H9 (cell line): ENCODE measurements at places on chromosomes 3 and 15.

DNA sequence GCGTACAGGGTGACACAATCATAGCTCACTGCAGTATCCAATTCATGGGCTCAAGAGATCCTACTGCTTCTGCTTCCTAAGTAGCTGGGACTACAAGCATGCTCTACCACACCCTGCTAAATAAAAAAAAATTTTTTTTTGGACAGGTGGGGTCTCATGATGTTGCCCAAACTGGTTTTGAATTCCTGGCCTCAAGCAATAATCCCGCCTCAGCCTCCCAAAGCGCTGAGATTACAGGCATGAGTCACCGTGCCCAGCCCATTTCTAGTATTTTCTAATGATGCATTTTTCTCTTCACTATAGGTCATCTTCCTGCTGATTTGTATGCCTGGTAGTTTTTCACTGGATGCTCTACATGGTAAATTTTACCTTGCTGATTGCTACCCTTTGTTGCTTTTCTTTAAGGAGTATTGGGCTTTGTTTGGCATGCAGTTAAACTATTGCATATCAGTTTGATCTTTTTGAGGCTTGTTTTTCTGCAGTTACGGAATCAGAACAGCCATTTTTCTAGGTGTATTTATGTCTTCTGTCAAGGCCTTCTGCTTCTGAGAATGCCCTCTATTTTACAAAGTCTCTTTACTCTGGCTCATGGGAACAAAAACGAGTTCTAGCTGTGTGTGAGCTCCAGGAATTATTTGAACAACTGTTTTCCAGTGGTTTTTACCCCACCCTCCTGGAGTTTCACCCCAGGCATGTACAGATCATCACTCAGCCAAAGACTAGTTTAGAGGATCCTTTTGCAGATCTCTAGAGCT lies 14.2 kb upstream of the NPTN start:
- DNase-seq: no peak

GRCh38 chr15:74833376-74834107 lies 7.1 kb downstream of the CPLX3 start:
- DNase-seq: no peak

GRCh38 chr15:92932946-92933649 lies 33.0 kb downstream of the CHD2 start:
- DNase-seq: no peak

GRCh38 chr3:161148832-161149475 lies 43.8 kb upstream of the B3GALNT1 start:
- no peak for DNase-seq

GRCh38 chr3:78368636-78369345 lies 1328.9 kb downstream of the ROBO2 start:
- DNase-seq: no peak

DNA sequence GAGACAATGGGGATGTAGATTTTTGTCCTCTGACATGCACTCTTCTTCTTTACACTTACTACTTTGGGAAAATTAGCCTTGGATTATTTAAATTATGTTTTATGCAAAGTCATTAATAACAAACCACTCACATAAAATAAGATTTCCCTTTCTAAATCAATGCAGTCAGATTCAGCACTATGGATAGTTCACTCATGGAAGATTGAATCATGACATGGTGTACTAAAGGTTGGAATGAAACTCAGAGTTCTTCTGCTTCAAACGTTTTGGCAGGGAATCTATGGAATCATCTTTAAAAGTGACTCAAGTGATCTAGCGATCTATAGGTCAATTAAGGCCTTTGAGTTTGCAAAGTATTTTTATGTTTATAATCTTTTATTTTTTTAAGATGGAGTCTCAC lies 154.3 kb downstream of the KCNMB2 start:
- no peak for DNase-seq
